Hypothalamus (tissue), 51 donors: ENCODE measurements at places on chromosomes 3 and 15.

GRCh38 chr15:62951481-62951880, 91.1 kb upstream of the TPM1 start:
- DNase-seq: no peak

DNA sequence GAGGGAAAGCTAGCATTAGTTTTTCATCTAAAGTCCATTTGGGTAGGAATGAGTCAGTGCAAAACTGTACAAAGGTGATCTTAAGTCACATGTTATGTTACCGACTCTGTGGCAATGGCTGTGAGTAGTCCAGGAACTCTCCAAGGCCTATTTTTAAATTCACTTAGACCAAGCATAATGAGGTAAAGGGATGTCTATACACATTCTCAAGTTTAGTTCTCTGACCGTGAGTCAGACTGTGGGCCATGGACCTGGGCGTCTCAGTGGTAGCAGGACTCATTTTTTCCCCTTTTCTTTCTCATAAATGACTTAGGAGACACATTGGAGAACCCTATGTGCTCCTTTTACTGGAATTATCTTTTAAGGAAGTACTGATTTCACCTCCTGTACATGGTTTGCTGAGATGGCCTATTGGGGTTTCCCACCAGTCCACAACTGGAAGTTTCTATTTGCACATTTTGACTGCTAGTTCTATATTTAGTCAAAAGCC, 488.7 kb upstream of the TPRG1 start:
- DNase-seq: no peak

GRCh38 chr15:80562846-80563245, 132.3 kb upstream of the ABHD17C start:
- DNase-seq: no peak

GRCh38 chr3:69119138-69119537, 3.3 kb downstream of the LMOD3 start:
- no peak for DNase-seq

- no peak for DNase-seq
These were observed 24.9 kb downstream of the POMGNT2 start for GRCh38 chr3:43080726-43081568.

GRCh38 chr15:35680951-35681350, 135.0 kb upstream of the DPH6 start:
- DNase-seq: no peak

GRCh38 chr3:120841264-120841663, 66.7 kb upstream of the STXBP5L start:
- no peak for DNase-seq
